Activated naive CD8-positive, alpha-beta T cell treated with anti-CD3 and anti-CD28 coated beads, Interleukin-2, amount 50 U/mL, for 16 hours (primary cell): ENCODE measurements at places on chromosomes 5 and 9.

DNA sequence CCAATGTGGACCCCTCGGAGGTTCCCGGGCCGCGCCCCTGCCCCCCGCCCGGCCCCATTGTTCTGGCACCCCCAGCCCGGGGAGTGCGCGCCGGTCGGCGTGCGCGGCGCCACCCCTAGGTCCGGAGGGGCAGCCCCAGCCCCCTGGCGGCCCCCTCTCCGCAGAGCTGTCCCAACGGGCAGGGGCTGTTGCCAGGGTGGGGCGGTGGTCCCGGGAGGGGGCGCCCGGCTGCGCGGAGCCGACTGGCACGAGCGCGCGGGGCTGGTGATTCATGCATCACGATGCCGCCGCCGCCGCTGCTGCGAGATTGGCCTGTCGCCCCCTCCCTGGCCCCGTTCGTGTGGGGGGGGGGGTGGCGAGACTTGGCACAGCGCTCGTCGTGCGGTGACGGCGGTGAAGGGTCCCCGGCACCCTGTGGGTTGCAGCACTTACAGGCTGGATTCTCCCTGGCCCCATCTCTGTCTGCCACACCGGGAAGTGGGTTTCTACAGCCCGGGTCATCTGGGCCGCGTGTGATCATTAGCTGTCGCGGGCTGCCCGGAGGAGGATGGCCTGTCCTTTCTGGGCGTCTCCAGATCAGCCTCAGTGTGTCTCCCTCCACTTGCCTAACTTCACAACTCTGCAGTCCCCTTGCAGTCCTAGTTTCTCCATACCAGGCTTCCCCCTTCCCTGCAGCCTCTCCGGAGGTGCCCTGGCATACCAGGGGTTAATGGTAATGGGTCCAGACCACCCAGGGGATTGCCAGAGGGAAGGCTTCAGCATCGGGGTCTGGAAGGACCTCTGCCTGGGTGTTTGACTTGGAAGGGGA lies 858 bp downstream of the NCS1 start:
- no peak for DNase-seq

GRCh38 chr5:116441223-116441622 lies 133.4 kb downstream of the SEMA6A start:
- DNase-seq: no peak

- no peak for DNase-seq
Measured at GRCh38 chr9:14271093-14271673, 42.8 kb downstream of the NFIB start.

DNA sequence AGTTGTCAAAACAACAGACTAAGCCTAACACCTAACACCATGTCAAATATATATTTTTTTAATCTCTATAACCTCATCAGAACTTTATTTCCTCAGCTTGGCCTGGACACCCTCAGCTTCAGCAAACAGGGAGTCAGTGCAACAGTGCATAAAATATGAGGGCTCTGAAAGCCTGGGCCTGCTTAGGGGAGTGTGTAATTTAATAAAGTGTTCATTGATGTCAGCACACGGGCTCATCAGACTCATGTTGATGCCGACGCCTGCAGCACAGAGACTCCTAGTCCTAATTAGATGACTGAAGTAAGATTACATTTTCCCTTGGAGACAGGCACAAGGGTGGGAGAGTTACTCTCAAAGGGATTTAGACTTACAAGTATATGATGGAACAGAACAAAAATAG lies 37.8 kb downstream of the CDH10 start:
- DNase-seq: no peak

DNA sequence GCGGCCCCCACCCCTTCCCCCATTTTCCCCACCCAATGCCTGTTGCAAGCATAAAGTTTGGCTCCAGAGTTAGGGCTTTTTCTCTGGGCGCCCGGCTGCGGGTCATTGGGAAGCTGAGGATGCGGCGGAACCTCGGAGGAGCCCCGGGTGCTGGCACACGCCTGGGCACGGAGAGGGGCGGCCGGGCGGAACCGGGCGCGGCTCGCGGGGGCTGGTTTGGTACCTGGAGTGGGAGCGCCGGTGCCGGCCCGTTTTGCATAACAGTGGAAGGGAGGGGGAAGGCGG lies 1.2 kb downstream of the PPARGC1B start:
- DNase-seq: no peak

DNA sequence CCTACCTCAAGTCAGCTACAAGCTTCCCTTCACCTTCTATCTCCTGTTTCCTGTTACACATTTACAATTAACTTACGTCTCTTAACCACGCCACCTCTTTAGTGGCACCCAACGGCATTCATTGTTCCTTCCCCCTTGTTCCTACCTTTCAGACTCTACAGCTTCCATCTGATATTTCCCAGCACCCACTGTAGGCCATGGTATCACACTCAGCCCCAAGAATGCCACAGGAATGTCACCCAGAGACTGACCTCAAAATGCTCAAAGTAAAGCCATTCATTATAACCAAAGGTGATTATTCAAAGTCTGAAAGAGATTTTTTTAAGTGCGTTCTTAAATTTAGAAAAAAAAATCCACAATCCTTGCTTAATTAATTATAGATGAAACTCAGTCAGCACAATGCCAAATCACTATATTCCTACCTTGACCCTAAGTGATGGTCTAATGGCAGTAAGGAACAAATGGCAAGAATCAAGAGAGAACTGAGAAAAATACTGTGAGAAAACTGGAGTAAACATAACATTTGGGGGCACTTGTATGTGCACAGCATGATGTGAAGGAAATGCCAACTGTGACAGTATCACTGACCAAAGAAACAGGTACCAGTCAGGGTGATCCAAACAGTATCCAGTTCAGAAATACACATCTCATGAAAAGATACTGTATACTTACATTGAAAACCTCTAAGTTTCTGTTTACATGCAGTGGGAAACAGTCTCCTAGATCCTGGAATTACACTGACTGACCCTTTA lies 52.1 kb downstream of the CTNND2 start:
- DNase-seq: no peak

- no peak for DNase-seq
Measured at GRCh38 chr5:94181895-94182294, 436.5 kb downstream of the KIAA0825 start.

DNA sequence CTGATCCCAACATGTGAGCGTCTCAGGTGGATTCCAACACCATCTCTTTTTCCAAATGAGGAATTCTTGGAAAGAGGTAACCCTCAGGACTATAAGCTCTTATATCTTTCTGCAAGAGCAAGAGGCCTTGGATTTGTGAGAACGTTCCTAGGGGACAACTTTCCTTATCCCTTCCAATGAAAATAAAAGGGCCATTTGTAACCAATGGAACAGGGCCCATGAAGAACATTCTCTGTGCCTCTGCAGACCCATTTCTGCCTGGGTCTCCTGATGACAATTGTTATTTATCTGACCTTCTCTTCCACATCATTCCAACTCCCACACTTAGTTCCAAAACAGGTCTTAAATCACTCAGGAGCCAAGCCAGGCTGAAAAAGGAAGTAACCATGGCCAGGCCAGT lies 202.6 kb downstream of the ZNF462 start:
- no peak for DNase-seq

DNA sequence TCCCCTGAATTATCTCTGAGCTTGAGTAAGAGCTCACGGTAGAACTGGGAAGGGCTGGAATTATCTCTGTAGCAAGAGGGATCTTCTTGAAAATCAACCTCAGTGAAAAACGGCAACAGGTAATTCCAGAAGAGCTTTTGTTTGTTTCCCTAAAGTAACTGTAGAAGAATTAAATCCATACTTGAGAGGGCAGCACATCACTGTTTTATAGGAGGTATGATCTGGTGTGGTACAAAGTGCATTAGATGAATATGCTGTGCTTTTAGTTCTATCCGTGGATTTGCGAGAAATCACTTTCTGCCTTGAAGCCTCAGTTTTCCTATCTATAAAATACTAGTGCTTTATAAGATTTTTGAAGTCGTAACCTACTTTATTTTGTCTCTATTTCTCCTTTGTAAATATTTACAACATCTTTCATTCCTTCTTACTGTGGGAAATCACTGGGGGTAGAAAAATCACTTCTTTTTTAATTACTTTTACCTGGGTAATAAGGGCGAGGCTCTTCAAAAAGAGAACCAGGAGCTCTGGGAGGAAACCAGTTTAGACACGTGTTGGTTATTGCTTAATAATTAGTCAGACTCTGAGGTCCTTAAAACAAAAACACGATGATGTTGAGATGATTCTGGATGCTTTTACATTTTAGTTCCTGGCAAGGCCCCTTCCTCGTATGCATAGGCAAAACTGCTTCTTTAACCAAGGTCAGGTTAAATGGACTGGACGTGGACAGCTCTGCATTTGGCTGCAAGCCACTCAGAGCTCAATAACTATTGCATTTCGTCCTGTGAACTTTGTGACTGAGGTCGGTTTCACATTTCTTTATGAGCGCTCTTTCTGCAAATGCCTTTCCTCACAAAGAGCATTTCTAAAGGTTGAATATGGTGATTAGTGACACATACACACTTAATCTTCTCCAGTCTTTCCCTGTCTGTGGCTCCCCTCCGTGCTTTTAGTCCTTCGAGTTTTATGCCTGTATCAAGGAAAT lies 376.1 kb downstream of the BRINP1 start:
- no peak for DNase-seq

- peak; percentile 53 for DNase-seq
Measured at GRCh38 chr9:130461218-130461630, 16.5 kb downstream of the ASS1 start.

DNA sequence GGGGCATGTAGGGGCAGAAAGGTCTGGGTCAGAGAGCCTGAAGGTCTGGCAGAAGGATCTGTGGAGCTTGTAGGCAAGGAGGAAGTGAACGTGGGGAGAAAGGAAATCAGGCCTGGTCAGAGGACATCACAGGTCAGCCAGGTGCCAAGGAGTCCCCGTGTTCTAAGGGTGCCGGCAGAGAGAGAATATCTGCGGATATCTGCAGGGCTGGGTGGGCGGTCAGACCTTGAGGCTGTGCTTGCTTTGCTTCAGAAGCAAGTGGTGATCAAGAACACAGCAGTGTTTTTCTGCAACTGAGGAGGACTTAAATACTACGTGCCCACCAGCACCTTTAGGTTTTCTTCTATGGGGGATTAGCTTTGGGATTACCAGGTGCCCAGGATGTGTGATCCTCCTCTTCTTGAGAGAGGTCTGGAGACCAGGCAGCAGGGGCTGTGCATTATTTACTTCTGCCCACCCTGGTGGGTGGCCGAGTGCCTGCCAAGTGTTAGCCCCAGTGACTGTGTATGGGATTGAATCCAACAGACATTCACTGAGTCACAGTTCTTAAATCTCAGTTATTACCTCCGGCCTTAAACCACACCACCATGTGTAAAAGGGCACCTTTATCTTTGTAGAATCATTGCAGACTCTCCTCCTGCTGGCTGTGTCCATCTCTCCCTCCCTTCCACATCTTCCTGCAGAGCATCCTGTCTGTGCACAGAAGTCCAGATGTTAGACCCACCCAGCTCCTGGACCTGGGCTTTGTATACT lies 12.5 kb upstream of the SHB start:
- no peak for DNase-seq

GRCh38 chr9:31290731-31291130 lies 1093.7 kb upstream of the ACO1 start:
- no peak for DNase-seq

GRCh38 chr5:139473105-139473504 lies 2.3 kb downstream of the SMIM33 start:
- DNase-seq: no peak

DNA sequence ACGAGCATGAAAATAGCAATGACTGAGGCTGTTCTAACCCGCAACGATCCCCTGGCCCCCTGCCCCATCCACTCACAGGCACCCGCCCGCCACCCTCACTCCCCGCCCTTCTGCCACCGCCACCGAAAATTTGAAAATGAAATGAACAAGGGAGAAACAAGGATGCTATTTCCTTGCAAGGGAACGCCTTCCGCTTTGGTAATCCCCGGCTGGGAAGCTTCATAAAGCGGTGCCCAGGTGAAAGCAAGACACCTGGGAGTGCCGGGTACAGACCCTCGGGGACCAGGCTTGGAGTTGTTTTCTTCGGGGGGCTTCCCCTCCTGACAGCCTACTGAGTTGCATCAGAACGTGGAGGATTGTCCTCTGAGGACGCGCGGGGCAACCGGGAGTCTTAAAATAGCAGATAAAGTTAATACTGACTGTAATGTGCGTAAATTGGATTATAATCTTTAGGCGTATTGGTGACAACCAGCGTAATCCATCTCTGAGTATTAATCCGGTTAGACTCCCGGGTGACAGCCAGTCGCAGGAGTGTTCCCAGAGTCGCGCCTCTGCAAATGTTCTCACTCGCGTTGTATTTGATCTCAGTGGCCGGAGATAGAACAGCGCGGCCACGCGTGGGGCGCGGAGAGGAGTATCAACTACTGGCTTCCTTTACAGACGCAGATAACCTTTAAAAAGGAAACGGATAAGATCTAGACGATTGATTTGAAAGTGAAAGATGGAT lies 885 bp upstream of the MLLT3 start:
- peak; percentile 17 for DNase-seq

DNA sequence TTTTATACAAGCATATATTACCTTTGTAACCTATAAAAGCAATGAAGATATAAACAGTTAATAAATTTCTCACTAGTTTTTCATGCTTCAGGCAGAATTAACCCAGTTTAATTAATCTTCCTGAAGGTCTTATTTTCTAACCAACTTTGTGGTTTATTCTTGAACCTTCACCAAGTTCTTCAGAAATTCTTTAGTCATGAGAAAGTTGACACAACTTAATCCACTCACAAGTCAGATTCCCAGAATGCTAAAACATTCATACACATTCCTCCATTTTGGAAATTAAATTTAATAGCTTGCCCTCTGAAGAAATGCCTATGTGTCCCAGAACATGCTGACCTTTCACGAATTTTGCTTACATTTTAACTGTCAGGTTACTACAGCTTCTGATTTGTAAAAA lies 105.4 kb upstream of the PAM start:
- no peak for DNase-seq

GRCh38 chr5:531749-532315 lies 7.6 kb upstream of the SLC9A3 start:
- no peak for DNase-seq

GRCh38 chr9:126615791-126616447 lies 2.2 kb downstream of the LMX1B start:
- DNase-seq: no peak

DNA sequence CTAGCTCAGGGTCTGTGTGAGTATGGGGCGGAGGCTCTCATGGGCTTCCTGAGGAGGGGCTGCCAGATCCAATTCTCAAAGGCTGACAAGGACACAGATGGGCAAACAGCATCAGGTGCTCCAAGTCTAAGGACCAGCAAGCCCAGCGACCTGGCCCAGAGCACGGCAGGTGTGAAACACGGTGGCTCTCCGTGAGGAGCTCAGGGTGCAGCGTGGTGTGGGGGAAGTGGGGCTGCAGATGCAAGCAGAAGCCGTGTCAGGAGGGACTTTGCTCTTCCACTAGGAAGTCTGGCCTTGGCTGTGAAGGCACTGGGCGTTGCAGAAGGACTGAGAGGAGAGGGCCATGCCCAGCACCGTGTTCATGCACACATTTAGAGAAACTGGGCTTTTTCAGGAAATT lies 420.0 kb downstream of the GADD45G start:
- DNase-seq: no peak

GRCh38 chr9:111740739-111741138 lies 54.0 kb downstream of the SHOC1 start:
- no peak for DNase-seq

GRCh38 chr5:123350742-123351141 lies 72.5 kb downstream of the CEP120 start:
- DNase-seq: no peak
